ENCODE measurements at places on chromosomes 3 and 15.
A peak's percentile ranks its signal among the peaks of the same experiment; 100 is the strongest.

DNA sequence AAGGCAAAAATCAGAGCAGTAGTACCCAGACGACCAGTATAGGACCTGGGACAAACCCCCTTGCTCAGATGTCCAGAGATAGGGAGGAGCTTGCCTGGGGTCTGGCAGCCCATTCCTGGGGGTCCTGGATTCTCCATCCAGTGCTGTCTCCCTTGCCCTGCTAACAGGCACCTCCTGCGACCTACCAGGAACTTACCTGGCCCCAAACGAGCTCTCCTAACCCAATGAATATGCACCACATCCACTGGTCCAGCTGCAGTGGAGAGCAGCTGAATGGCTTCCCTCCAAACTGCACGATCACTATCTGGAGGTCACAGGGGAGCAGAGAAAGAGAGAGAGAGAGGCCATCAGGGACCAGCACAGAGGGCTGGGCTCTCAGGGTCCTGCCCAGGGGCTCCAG lies 19.1 kb upstream of the SEC13 start:
- DNase-seq = no peak

DNA sequence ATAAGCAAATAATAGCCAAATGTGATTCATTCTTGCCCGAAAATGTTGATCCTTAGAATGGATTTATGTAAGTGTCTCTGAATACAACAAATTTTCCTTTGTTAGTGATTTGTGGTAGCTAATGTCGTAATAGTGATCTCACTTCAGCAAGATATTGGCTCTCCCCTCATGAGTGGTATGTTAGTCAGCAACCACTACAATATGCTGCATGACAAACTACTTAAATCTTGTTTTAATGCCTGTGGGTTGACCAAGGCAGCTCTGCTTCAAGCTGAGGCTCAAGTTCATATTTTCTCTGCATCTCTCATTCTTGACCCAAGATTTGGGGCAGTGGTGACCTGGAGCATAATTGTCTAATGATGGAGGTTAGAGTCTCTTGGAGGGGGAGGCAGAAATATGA lies 49.8 kb upstream of the GALNT15 start:
- DNase-seq = no peak

DNA sequence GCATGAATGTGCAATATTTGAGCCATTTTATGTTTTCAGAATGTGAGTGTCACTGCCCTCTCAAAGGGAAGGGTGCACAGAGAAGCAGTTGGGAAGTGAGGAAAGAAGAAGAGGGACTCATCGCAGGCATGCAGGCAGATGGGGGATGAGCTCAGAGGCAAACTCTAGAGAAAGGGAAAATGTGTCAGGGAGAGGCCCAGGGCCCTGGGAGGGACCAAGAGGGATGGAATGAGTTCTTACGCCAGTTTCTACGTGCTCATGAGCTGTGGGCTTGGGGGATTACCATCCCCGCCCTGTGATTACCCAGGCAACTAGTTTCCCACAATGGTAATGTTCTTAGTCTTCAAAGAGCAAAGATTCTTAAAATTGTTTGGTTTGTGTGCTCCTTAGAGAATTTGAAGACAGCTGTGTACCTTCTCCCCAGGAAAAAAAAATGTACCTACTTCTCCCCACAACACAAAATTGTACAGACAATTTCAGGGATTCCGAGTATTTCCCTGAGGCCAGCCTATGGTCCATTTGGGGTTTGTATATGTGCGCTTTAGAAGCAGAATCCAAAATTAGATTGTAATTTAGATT lies 17.8 kb downstream of the GCSAM start:
- no peak for DNase-seq

GRCh38 chr3:101458387-101458786 lies 54.6 kb downstream of the SENP7 start:
- DNase-seq = no peak

- no peak for DNase-seq
Measured at GRCh38 chr15:34776606-34777105, 18.7 kb downstream of the ACTC1 start.

- no peak for DNase-seq
Measured at GRCh38 chr3:142930463-142930862, 33.0 kb downstream of the PAQR9 start.

DNA sequence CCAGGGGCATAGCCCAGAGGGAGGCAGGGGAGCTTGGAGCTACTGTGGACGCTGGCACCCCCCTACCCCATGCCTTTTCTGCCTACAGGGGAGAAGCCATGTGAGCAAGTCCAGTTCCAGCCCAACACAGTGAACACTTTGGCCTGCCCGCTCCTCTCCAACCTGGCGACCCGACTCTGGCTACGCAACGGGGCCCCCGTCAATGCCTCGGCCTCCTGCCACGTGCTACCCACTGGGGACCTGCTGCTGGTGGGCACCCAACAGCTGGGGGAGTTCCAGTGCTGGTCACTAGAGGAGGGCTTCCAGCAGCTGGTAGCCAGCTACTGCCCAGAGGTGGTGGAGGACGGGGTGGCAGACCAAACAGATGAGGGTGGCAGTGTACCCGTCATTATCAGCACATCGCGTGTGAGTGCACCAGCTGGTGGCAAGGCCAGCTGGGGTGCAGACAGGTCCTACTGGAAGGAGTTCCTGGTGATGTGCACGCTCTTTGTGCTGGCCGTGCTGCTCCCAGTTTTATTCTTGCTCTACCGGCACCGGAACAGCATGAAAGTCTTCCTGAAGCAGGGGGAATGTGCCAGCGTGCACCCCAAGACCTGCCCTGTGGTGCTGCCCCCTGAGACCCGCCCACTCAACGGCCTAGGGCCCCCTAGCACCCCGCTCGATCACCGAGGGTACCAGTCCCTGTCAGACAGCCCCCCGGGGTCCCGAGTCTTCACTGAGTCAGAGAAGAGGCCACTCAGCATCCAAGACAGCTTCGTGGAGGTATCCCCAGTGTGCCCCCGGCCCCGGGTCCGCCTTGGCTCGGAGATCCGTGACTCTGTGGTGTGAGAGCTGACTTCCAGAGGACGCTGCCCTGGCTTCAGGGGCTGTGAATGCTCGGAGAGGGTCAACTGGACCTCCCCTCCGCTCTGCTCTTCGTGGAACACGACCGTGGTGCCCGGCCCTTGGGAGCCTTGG lies 5.6 kb downstream of the CIB1 start:
- no peak for DNase-seq

DNA sequence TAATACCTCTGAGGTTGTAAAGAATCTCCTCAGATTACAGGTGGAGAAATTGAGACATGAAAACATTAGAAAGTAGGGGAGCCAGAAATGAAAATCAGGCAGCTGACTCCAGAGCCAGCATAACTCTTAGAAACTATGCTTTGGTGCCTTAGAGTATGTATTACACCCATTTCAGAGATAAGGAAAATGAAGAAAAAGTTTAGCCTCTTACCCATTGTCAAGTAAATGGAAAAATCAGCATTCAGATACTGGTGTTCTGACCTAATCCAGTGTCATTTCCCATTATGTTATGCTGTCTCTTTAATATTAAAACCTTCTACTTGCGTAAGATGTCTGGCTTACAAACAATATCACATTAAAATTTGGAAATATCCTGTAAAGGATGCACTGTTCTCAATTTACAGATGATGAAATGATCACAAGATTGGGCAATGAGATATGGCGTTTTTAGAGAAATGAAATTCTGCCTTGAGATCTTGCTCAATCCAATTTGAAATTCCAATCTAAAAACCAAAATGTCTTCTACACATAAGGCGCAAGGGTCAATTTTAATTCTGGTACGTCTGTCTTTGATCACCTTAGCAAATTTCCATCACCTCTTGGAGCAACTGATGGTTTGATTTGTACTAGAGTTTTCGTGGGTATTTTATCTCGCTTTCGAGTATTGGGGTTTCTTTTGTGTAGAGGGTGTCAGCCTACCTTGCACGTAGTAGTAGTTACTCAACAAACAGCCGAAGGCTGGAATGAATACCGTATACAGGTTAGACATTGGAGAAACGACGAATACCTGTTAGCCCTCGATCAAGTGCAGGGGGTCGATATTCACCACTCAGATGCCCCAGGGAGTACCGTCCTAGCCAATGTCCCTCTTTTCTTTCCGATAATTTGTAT lies 902 bp upstream of the ZCWPW2 start:
- DNase-seq = no peak

GRCh38 chr3:151732861-151733260 lies 866 bp upstream of the AADACL2 start:
- DNase-seq = no peak

- peak; percentile 35 for DNase-seq
Measured at GRCh38 chr15:99100245-99101173, 4.4 kb upstream of the SYNM start.

GRCh38 chr3:190739641-190740185 lies 122.8 kb downstream of the GMNC start:
- no peak for DNase-seq

DNA sequence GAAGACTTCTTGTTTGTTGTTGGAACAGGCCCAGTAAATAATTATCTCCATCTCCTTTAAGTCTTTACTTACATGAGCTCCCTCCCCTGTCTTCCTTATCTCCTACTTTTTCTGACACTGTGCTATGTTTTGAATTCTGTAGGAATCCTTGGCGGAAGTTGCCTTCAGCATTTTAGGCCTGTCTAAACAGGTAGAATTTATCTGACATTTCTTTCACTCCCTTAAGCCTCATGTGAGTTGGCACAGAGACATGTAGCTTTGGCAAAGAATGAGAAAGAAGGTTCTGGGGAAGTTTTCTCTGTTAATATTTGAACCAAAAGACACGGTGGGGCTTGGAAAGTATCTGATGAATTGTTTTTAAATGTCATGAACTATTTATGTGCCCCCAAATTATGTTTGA lies 8.1 kb downstream of the MCTP2 start:
- DNase-seq = no peak

Measured in NCI-H1930 (cell line).